ENCODE measurements at places on chromosomes 5 and 9.

GRCh38 chr5:106113922-106114321, 1556.8 kb downstream of the EFNA5 start:
- DNase-seq: no peak

DNA sequence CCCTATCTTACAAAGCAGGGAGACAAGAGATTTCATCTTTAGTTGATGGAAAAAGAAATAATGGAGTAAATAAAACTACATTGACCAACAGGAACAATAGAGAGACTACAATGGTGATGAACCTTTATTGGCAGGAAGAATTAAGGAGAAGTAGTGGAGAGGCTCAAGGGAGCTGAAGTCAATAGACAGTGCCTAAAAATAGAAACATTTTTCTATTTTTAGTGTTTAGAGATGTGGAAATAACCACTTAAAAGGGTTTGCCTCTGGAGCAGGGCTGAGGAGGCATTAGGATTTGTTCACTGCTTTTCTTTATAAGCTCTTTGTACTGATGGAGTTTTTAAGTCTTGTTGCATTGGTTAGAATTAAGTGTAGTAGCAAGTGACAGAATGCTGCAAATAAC, 98.4 kb upstream of the ERCC6L2 start:
- DNase-seq: no peak

DNA sequence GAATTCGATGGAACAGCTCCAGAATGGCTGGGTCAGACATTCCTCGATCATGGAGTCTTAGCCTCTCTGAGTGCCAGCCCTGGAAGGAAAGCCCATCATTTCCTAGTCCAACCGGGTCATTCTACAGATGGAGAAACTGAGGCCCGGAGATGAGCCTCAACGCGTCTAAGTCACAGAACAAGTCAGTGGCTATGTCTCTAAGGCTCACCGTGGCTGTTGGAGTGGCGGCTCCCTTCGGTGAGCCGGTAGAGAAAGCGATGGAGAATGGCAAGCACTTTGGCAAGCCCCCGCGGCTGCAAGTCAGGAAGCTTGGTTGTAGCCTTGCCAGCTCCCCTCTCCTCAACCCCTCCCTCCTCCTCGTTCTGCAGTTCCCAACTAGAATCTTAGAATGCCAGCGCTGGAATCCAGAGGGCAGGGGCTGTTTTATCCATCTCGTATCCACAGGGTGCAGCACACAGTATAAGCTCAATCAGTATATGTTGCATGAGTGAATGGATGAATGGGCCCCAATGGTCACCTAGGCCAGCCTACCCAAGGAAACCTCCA, 438 bp upstream of the ARSI start:
- no peak for DNase-seq

- DNase-seq: no peak
Observed at GRCh38 chr9:28007097-28007817, 434.0 kb upstream of the C9orf72 start.

- DNase-seq: peak; percentile 7
Observed at GRCh38 chr9:137514691-137515337, 35.4 kb downstream of the PNPLA7 start.

DNA sequence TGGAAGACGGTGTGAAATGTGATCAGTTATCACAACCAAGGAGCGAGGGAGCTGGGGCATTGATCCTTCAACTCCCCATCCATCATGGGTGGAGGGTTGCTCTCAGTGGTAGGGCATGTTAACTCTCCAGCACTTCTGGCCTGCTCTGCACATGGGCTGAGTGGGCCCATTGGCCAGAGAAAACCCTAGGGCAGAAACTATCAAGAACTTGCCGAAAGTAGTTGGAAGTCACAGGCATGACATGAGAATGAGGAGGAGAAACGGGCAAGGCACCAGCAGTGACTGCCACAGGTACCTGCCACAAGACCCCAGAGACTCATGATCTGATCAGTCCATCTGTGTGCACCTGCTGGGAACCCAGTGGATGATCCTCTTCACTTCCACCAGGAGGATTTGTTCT, 50.9 kb upstream of the CXCL14 start:
- no peak for DNase-seq

DNA sequence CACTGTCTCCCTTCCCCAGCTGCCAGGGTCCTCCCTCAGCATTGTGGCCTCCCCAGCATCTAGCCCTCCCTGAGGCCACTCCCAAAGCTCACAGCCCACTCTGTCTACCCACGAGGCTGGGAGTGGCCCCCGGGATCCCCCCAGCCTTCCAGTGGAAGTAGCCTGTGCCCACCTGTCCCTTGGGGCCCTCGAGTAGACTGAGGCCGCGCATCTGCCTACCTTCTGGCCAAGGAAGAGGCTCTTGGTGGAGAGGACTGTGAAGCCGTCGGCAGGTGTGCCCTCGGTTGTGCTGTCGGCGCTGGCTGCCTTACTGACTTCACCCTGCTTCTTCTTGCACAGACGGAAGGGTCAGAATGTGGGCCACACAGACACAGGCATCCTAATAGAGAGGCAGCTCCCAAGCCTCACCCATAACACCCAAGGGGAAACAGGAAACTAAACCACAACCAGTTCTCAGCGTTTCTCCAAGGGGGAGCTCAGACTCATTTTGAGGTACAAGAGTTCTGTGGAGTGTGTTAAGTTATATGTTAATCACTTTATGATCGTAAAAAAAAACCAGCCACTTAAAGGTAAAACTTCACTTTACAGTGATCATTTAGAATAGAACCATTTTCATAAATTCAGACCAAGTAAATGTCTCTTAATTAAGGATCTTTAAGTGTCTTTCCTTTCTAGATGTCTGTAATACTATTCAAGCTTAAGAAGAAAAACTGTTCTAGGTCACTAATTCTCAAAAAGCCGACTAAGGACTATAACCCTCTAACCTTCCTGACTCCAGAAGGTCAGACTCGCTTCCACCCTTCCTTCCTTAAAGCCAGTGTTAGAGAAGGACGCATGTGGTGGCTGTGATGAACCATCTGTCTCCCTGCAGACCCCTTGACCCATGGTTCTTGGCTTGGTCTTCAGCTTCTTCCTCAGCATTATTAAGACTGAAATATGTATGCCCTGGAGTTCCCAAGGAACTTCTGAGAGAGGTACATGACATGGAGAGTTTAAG, 38.5 kb downstream of the MACROH2A1 start:
- DNase-seq: no peak

- no peak for DNase-seq
Observed at GRCh38 chr5:17801595-17801994, 167.3 kb downstream of the TAF11L14 start.

DNA sequence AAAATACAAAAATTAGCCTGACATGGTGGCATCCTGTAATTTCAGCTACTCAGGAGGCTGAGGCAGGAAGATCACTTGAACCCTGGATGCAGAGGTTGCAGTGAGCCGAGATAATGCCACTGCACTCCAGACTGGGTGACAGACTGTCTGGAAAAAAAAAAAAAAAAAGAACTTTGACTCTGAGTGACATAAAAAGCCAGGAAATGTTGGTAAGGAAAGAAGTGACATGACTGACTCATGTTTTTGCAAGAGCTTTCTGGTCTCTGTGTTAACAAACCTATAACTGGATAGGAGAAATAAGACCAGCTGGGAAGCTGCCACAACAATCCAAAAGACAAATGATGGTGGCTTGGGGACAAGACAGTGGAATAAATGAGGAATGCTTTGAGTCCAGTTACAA, 272.1 kb downstream of the HINT1 start:
- DNase-seq: no peak

- no peak for DNase-seq
Observed at GRCh38 chr5:61878471-61878870, 427.5 kb upstream of the KIF2A start.
